ENCODE measurements at places on chromosomes 6 and 20.
A peak's percentile ranks its signal among the peaks of the same experiment; 100 is the strongest.

GRCh38 chr6:160315310-160315709 is 32.9 kb upstream of the SLC22A3 start:
- DNase-seq = no peak

DNA sequence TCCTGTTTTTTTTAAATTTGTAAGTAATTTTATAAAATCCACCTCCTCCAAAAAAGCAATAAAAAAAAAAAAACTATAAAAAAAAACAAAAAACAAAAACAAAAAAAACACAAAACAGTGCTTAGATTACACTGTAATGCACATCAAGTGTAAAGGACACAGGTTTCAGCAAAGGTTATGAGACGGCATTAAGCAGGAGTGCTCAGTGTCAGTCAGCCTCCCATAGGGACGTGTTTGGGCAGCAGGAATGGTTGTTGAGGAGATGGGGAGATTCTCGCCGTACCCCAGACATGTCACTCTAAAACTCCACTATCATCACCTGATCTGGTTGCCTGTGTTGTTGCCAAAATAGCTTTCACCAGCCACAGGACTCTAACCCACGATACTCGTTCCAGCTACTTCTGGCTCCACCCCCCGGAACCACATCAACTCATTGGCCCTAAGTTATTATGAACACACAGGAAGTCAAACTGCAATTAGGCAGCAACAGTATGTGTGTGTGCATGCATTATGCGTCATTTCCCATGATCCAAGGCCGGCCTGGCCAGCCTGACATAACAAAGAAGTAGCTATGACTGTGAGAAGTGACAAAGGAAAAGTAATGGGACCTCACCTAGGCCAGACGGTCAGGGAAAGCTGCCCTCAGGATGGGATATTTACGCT is 28.7 kb downstream of the ECT2L start:
- no peak for DNase-seq

DNA sequence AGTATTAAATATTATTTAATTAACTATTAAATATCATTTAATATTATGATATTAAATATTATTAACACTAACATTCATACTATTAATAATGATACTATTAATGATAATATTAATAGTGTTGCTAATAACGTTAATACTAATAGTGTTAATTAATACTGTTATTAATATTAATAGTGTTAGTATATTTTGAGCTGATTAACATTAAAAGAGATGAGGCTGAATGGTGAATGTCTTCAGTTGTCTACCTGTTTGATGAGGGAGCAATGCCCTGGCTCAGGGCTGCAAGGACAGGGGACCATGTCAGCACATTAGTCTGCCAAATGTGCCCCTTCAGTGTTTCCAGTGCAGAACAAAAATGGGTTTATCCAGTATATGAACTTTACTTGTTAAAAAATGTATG is 96.6 kb upstream of the PLEKHG1 start:
- DNase-seq = no peak

- DNase-seq = no peak
These were observed 19.8 kb downstream of the DACT2 start for GRCh38 chr6:168299541-168300511.

GRCh38 chr6:1082285-1082935 is 229.5 kb upstream of the FOXQ1 start:
- DNase-seq = peak; percentile 78

DNA sequence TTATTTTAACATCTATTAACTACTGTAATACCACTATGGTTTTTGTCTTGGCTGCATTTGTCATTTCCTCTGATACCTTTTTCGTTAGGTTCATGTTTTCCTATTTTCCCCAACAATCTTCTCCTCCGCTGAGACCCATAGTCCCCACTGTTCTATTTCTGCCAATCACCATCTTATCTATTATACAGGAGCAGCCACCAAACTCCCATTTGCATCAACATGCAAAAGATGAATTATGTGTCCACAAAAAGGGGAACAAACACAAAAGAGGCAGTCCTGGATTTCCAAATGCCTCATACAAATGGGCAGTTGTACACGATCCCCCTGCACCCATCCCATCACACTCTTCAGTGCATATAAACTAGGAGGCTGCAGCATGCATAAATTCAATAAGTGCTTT is 121.7 kb upstream of the MYLIP start:
- no peak for DNase-seq

- no peak for DNase-seq
These were observed 644.1 kb downstream of the UTRN start for GRCh38 chr6:144929262-144929661.

GRCh38 chr6:166632731-166633130 is 5.7 kb upstream of the RPS6KA2 start:
- no peak for DNase-seq

- DNase-seq = no peak
These were observed 156.8 kb upstream of the SALL4 start for GRCh38 chr20:51959066-51959542.

DNA sequence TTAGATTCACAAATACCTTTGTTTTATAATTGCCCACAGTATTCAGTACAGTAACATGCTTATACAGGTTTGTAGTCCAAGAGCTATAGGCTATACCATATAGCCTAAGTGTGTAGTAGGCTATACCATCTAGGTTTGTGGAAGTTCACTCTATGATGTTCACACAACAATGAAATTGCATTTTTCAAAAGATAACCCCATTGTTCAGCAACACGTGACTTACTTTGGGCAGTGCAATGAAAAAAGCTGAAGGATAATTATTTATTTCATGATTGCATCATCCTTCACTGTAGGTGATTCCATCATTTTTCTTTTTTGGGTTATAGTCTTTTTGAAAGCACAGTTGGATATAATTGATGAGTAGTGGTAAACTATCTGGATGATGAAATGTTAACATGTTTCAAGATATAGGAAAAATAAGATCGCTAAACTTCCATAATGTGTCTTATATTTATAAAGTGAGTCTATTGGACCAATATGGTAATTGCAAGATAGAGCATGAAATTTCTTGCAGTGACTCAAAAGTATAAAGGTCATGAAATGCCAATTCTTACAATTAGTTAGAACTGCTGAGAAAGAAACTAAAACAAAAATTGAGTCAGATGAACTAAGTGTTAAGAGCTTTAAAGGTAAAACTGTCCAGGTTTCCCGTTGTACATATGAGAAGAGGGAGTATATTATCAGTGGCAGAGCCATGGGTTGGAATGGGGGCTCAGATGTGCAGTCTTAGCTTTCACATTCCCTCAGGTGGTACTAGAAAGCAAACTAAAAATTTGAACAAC is 164.4 kb downstream of the ZFAND3 start:
- DNase-seq = no peak

DNA sequence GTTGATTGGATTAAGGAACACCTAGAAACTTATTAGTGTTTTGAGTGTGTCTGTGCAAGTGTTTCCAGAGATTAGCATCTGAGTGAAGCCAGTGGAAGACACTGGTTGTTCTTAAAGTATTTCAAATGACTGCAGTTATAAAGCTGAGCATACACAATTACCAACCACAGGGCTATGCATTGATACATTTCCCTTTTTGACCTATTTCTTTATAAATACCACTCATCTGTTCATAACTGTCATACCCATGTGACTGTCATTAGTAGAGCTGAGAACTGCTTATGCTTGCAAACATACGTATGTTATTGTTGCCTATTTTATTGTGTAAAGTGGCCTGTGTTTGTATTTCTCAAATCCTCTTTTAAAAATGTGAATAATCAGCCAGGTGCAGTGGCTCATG is 15.3 kb upstream of the ZC3H12D start:
- no peak for DNase-seq

GRCh38 chr6:106318851-106319250 is 6.7 kb downstream of the ATG5 start:
- no peak for DNase-seq

All from fibroblast of skin of right quadriceps (primary cell).